Bronchial epithelial cell (primary cell): ENCODE measurements at places on chromosomes 6 and 20. TPM values are rescaled to one million over a fixed set of nuclear protein-coding genes. Genes with fewer than 3 reads are reported as not detected.

DNA sequence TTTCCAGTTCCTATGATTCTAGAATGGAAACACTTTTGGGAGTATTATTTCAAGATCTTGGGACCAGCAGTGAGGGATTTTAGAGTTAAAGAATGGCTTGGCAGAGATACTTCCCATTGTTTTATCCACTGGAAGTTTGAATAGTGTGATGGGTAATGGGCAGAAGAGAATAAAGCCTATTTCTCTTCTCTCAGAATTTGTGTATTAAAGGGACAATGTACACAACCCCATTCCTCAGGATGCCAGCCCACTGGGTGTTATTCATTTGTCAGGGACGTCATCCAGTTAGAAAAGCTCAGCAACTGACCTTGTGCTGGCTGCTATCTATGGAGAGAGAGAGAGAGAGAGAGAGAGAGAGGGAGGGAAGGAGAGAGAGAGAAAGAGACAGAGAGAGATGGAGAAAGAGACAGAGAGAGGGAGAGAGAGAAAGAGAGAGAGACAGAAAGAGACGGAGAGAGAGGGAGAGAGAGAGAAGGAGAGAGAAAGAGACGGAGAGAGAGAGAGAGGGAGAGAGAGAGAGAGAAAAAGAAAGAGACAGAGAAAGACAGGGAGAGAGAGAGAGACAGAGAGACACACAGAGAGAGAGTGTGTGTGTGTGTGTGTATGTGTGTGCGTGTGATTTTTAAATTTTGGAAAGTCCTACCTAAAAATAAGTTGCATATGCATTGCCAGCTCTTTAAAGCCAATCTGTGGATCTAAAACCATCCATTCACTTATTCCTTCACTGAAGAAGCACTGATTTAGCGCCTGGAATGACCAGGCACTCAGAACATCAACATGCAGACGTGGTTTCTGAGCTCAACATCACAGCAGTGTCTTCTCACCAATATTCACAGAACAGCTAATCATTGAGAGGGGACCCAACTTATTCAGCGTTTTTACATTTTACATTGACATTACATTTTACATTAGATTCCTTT is 388.8 kb downstream of the THBS2 start:
- DNase-seq: no peak

DNA sequence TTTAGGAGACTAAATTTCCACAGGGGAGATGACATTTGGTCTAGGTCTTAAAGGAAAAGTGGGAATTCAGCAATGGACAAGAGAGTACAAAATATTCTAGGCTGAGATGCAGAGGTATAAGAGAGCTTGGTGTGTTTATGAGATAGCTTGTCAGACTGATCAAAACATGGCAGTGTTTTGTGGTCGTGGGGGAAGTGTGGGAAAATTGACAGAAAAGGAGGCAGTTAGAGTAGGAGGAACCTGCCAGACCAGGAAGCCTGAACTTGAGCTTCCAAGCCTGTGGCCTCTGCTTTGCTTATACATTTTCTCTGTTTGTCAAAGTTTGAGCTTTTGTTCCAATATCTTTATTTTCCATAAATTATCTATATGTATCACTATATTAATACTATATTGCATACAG is 69.5 kb upstream of the MAP3K7 start:
- no peak for DNase-seq

- DNase-seq: peak; percentile 44
Measured at GRCh38 chr6:112468359-112468758, 121.2 kb downstream of the RFPL4B start.

DNA sequence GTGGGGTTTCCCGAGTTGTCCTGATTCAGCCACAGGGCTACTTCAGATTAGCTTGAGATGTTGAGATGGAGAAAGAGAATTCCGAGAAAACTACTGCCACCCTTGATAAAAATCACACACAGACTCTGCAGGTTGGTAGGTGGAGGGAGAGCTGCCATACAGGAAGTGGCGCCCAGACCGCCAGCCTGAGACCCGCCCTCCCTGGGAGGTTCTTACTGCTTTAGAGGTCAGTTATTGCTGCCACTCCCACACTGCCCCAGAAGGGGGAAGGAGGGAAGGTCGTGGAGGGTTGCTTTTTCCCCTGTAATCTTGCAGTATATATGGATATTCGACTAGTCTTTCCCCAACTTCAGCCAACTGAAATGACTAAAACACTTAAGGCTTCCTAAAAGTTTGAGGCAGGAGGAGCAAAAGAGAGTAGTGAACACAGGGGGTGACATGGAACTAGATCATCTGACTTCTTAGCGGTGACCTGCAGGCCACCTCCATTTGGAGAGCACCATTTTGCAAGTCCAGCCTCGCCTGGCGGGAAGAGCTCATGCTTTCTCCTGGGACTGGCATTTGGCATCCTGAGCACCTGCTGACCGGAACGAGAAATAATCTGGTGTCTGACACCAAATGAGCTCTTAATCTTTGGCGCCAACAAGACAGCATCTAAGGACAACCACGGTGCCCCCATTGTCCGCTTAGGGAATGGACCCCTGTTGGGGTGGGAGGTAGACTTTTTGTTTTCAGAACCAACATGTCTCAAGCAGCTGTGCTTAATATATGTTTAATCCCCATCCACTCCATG is 35.7 kb upstream of the SLC22A1 start:
- DNase-seq: no peak

DNA sequence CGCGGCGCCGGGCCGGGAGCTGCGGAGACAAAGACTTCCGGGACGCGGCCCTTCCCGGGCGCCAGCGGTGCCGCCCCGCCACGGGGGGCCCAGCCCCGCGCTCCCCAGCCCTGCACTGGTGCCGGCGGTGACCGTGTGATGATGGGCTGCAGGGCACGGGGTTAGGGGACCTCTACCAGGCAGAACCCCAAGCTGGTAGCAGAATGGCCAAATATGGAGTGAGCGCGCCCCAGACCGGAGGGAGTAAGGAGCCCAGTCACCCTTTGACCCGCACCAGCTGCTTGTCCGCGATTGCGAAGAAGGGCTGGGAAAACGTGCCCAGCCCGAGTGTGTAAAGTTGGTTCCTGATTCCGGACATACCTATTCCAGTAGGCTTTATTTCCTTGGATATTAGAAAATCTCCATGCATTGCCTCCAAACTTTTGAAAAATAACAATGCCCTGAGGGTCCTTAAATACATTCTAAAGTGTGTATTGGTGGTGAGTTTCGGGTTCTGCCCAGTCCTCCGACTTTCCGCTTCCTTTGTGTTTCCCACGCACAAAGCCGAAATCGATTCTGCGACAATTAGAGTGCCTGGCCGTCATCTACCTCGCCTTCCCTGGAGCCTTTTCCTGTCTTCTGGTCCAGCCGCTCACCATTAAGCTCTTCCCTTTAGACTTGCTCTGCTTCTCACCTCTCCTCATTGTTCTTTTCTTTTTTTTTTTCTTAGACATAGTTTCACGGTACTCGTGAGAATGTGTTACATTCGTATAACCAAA is 1.1 kb downstream of the ABRACL start:
- no peak for DNase-seq

DNA sequence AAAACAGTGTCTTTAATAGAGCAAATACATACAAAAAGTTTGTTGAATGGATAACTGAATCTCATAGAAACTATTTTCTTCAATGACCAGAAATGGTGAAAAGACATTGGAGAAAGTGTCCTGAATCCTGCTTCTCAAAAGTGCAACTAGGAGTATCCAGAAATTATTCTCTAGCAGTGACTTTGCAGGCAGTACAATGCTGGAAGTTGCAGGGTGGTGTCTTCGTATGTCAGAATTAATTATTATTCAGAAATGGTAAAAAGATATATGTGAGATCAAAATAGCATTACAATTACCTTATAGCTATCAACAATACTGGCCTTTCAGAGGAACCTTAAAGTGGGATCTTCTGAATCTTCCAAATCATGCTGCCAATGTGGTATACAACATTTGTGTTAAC is 10.0 kb downstream of the FRK start:
- no peak for DNase-seq

GRCh38 chr20:48595495-48596333 is 232.1 kb downstream of the PREX1 start:
- no peak for DNase-seq

DNA sequence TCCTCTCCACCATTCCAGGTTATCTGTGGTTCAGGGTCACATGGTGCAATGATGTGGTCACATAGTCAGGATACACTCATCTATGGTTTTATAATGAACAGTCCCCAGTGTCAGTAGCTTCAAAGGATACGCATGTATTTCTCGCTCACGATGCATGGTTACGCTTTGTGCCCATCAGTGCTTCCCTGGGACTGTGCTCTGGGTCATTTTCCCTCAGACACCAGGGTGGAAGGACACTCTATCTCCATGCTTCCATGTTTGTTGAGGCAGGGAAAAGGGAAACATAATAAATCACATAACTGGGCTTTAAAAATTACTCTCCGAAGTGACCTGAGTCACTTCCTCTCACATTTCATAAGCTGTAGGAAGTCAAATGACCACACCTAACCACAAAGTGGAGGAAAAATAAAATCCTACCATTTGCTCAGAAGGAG is 394.8 kb upstream of the NOX3 start:
- peak; percentile 50 for DNase-seq

DNA sequence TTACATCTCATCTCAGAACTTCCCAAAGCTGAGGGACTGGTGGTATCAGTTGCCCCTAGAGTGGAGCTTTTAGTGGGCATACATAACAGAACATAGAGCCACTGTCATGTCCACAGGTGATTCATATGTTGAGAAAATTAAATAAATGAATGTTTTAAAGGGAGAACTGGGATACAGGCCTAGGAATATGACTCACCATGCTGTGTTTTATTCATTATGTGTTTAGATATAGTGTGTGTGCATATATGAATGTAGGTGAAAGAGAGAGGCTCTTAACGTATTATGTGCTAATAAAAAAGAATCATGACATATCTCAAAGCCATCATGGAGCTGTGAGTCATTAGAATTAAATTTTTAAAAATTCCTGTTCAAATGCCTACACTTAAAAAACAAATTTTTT is 332.2 kb upstream of the RSPO3 start:
- DNase-seq: peak; percentile 48

- peak; percentile 41 for DNase-seq
Measured at GRCh38 chr6:125512621-125513020, 210.9 kb upstream of the HDDC2 start.

Gene RPS10
- 2,015 and 3,887 TPM in 2 replicates for total RNA-seq

Gene RMND1
- 25.0 and 51.6 TPM in 2 replicates for total RNA-seq
